ENCODE measurements at places on chromosomes 3 and 15.

GRCh38 chr15:50786871-50787270 is 21.4 kb upstream of the SPPL2A start:
- no peak for DNase-seq

GRCh38 chr3:128276146-128276435 is 122.8 kb downstream of the EEFSEC start:
- DNase-seq: no peak

DNA sequence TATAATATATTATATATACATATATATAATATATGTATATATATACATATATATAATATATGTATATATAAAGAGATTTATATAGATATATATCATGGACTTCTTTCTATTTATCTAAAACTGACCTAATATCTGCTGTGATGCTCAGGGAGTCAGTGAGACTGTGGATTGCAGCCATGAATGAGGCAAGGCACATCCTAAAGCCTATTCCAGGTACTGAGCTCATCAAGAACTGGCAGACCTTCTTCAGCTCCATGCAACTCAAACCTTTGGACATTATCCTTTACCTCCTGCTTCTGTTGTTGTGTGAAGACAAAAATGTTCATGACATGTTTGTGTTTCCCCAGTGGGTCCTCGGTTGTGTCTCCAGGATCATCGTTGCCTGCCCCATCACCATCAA is 7.7 kb upstream of the LPP start:
- DNase-seq: no peak

DNA sequence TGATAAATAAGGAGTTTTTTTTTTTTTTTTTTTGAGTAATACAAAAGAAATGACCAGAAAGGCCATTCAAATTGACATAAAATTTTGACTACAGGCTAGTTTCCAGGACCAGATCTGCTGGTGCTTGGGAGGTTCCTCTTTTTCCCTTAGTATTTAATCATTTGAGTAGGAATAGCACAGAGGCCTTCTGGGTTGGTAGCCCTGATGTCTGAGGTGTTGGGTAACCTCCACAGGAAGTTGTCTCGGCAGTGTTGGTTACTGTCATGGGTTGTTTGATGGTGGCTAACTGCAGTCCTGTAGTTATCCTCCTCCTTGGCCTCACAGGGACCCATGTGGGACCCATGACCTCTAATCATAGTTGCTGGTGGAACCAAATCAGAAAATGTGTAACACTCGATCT is 91.1 kb downstream of the USP13 start:
- DNase-seq: no peak

DNA sequence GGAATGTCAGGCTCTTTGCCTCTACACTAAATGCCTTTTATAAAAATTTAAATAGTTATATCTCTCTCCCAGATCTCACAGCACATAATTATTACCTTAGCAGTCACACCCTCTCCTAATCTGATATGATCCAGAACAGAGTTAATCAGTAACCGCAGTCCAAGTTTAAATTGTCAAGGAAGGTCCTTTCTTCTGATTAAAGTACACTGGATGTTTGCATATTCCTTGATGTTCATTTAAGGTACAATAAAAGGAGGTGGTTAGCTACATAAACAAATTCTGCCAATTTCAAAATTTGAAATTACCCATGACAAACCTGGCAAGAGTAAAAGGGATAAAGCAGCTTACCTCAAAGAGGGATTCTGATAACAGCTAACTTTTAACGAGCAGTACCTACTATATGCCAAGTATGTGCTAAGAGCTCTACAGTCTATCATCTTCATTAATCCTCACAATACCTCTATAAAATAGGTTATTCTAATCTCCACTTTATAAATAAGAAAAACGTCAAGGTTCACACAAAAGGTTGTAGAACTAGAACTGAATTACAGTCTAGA is 4.3 kb downstream of the GOLIM4 start:
- no peak for DNase-seq

GRCh38 chr15:48370460-48370859 is 39.2 kb downstream of the DUT start:
- DNase-seq: no peak

- DNase-seq: peak; percentile 33
Measured at GRCh38 chr3:172675441-172676193, 35.2 kb downstream of the NCEH1 start.

GRCh38 chr15:75929799-75930565 is 26.3 kb downstream of the FBXO22 start:
- DNase-seq: no peak

GRCh38 chr15:45677797-45678196 is 43.0 kb downstream of the SQOR start:
- no peak for DNase-seq

- DNase-seq: no peak
Measured at GRCh38 chr3:150681057-150681456, 22.7 kb downstream of the ERICH6 start.

DNA sequence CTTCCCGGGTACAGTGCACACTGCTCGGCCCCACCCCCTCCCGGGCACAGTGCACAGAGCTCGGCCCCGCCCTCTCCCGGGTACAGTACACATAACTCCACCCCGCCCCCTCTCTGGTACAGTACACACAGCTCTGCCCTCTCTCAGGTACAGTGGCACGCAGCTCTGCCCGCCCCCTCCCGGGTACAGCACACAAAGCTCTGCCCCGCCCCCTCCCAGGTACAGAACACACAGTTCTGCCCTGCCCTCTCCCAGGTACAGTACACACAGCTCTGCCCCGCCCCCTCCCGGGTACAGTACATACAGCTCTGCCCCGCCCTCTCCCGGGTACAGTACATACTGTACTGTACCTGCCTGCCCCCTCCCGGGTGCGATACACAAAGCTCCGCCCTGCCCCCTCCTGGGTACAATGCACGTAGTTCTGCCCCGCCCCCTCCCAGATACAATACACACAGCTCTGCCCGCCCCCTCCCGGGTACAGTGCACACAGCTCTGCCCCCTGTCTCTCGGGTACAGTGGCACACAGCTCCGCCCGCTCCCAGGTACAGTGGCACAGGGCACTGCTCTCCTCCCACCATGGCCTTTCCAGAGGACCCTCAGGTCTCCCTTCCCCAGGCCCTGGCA is 16.4 kb upstream of the PRR20G start:
- peak; percentile 31 for DNase-seq

DNA sequence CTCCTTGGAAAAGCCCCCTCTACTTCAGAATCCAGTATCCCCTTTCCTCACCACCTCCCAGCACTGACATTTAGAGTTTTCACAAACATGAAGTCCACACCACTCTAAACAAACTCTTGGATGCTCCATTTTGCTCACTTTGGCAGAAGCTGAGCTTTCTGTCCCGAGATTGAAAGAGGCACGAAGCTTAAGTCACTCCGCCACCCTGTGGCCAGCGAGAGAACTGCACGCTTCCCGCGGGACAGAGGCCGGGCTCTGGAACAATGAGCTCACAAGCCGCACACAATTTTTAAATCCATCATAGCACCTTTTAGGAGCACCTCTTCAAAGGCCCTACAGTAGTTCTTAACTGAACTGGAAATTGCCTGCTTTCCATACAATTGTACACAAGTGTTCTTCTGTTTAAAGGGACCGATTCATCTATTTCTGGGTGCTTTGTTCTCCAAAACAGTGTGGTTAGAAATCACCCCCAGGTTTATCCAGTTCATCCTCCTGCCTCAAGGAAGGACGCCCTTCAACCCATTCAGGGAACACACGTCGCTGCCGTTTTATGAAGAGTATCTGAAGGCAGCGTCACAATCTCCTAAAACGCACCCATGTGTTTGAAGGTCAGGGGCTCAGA is 226.1 kb downstream of the VPS13C start:
- DNase-seq: peak; percentile 80

DNA sequence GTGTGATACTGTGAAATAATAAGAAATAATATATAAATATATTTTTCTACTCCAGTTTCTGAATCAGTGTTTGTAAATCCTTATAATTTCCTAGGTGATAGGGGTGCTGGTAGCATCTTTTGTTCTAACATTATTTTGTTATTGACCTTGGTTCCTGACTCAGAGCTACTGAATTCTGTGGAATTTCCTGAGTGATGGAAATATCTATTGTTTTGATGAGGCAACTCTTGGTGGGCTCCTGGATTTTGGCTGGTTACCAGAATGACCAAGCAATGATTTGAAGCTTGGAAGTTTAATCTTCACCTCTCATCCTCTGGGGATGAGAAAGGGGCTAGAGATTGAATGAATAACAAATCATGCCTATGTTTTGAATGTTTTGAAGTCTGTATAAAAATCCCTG is 377.3 kb downstream of the LPP start:
- no peak for DNase-seq

- peak; percentile 12 for DNase-seq
Measured at GRCh38 chr3:182608832-182609231, 184.5 kb upstream of the ATP11B start.

- DNase-seq: no peak
Measured at GRCh38 chr3:111801693-111802092, 57.4 kb upstream of the PHLDB2 start.

DNA sequence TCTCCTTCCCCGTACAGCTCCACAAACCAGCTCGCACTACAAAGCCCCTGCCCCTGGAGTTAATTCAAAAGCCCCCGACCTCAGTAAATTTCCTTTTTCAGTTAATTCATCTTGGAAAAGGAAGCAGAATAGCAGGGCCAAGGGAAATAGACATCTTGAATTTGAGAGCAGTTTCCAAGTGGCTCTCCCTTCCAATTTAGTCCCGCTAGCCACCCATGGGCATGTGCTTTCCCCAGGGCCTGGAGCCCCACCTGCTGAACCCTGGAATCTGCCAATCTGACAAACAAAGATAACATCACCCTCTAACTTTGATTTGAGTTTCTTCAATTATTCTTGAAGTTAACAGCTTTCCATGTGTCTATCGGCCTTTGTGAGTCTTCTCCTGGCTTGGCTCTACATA is 31.7 kb downstream of the PRR20G start:
- DNase-seq: no peak

GRCh38 chr15:49370782-49371181 is 52.3 kb upstream of the FGF7 start:
- DNase-seq: no peak

DNA sequence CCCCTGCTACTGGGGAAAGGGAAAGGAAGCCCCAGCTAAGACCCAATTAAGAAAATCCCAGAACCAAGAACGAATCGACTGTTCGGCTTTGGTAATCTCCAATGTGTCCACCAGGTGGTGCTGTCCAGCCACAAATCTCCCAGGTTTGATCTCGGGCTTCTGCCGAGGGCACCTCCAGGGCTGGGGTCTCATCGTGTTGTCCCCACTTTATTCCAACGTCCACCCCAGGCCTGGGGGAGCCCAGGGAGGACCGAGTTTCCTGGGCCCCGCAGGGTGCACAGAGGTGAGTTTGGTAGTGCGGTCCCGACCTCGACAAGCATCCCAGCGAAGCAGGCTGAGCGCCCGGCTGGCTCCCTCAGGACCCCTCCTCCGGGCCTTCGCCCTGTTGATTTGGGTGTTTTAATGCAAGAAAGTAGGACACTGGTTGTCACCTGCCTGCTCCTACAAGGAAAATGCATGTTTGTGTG is 185.1 kb downstream of the GOLGA6L6 start:
- DNase-seq: no peak

- no peak for DNase-seq
Measured at GRCh38 chr15:22949074-22949547, 31.1 kb downstream of the CYFIP1 start.

Data from SHP77 (cell line).